ENCODE measurements at places on chromosomes 3 and 15. TPM values are rescaled to one million over a fixed set of nuclear protein-coding genes. Genes with fewer than 3 reads are reported as not detected.

GRCh38 chr3:18132991-18133390 lies 292.1 kb downstream of the SATB1 start:
- no peak for DNase-seq

The AMOTL2 gene
- polyA plus RNA-seq, result 73.7 TPM

DNA sequence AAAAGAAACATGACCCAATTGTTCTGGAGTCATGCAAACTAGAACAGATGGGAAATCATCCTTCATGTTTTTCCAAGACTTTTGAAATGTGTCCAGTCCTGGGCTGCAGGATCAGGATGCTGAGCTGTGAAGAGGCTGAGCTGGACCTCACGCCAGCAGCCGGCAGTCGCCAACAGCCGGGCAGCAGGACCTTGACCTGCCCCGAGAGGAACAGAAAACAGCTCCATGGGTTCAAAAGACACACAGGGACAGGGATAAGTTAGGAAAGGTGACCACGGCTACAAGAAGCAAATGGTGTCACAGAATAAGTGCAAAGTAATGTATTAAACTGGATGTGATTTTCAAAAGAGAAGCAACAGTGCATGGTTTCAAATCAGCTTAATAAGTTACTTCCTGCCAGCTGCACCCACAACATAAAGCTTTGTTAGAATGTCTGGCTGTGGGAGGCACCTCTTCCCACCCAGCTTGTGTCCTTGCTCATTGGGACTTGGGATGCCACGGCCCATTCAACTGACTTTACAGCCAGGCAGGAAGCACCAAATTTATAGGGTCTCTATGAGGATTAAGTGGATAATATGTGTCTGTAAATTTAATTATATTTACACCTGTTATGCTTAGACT lies 266.4 kb downstream of the GABRG3 start:
- no peak for DNase-seq

- DNase-seq, result no peak
These were observed 18.0 kb downstream of the SPPL2A start for GRCh38 chr15:50747523-50747922.

DNA sequence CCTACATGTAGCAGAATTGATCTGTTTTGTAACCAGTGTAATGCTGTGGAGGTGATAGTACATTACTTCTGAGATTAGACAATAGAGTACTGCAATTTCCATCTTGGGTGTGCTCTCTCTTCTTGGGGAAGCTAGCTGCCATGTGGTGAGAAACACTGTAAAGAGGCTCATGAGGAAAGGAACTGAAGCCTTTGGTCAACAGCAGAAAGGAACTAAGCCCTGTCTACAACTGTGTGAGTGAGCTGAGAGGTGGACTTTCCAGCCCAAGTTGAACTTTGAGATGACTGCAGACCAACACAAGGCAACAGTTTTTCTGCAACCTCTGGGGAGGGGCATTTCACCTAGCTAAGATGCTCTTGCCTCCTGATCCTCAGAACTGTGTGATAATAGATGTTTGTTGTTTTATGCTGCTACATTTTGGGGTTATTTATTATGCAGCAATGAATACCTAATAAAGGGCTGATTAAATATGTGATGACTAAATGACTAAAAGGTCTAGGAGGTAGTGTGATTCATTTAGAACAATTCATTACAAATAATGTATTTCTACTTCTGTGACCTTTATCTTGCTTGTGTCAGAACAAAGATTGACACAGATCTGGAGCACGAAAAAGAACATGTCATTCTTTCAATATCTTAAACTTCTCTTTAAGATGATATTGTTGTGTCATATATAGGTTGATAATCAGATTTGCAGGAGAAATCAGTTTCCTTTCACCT lies 121.6 kb upstream of the THRB start:
- no peak for DNase-seq

- no peak for DNase-seq
These were observed 171.8 kb downstream of the FEZF2 start for GRCh38 chr3:62201438-62202035.

The DGKG gene
- 0.89 TPM for polyA plus RNA-seq

The CHL1 gene
- 2.6 TPM for polyA plus RNA-seq

DNA sequence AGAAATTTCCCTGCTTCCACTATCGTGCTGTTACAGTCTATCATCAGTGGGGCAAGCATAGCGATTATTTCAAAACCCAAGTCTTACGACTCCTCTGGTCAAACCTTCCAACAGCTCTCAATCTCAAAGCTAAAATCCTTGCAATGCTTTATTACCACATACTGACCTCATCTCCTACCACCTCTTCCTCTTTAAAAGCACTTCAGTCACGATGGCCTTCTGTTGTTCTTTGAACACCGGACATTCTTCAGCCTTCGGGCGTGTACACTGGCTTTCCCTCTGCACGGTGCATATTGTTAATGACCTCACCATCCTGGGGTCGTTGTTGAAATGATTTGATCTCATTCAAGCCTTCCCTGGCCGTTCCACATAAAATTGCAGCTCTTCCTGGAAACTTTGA lies 31.1 kb downstream of the MAGEL2 start:
- DNase-seq, result no peak

- DNase-seq, result no peak
These were observed 146.1 kb downstream of the TPRG1 start for GRCh38 chr3:189317911-189318310.

The CCDC54 gene
- polyA plus RNA-seq, result 3.8 TPM

DNA sequence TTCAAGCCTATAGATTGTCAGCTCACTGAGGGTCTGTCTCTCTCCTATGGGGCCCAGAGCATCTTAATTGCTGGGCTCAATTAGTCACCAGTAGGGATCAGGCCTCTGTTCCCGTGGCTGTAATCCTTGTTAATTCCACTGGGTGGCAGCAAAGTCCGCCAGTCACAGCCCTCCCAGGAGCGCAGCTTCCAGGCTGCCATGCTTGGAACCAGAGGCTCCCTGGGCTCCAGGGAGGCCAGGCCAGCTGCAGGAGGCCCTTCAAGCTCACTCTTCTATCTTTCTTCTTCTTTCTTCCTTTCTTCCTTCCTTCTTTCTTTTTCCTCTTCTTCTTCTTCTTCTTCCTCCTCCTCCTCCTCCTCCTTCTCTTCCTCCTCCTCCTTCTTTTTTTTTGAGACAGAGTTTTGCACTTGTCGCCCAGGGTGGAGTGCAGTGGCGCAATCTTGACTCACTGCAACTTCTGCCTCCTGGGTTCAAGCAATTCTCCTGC lies 14.4 kb downstream of the RNU5B-1 start:
- peak; percentile 84 for DNase-seq

GRCh38 chr3:45688194-45688881 lies 858 bp upstream of the SACM1L start:
- peak; percentile 52 for DNase-seq

DNA sequence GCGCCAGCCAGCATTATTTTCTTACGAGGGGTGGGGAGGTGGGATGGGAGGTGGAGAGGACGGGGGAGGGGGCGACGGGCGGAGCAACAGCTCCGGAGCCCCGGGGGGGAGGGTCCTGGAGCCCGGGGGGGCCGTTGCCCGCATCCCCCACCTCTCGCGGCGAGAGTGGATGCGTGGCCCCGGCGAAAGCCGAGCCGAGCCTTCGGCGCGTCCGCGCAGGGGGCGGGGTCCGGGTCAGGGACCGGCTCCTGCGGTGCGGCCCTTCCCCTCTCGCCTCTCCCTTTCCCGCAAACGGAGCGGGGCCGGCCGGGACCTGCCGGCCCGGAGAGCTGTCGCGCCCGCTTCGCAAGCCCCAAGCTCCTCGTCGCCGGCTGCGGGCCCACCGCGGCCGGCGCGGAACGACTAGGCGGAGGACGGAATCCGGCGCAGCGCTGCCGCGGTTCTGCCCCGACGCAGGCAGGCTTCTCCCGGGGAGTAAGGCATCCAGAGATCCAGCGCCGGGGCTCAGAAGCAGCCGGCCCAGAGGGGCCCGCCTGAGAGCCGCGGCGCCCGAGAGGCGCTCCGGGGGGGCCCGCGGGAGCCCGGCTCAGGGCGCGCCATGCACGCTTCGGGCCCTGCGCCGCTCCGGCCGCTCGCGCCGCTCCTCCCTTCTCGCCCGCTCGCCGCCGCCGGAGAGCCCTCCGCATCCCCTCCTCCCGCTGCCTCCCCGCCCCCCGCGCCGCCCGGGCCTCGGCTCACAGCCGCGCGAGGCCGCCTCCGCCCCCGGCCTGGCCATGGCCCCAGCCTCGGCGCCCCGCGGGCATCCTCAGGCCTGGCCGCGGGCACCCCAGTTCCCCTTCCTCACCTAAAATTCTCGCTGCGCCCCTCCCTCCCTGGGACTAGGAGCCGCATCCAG lies 459 bp upstream of the ADCY5 start:
- peak; percentile 54 for DNase-seq

The LRRN1 gene
- 54.2 TPM for polyA plus RNA-seq

DNA sequence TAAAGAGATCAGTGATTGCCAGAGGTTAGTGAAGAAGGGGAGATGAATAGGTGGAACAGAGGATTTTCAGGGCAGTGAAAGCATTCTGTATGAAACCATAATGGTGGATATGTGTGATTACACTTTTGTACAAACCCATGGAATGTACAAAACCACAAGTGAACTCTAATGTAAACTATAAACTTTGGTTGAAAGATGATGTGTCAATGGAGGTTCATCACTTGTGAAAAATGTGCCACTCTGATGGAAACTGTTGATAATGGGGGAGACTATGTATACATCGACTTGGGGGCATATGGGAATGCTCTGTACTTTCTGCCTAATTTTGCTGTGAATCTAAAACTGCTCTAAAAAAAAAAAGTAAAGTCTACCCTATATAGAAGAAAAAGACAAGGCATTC lies 68.7 kb upstream of the ARHGEF3 start:
- no peak for DNase-seq

GRCh38 chr15:78810003-78810361 lies 1.3 kb downstream of the ADAMTS7 start:
- DNase-seq, result no peak

DNA sequence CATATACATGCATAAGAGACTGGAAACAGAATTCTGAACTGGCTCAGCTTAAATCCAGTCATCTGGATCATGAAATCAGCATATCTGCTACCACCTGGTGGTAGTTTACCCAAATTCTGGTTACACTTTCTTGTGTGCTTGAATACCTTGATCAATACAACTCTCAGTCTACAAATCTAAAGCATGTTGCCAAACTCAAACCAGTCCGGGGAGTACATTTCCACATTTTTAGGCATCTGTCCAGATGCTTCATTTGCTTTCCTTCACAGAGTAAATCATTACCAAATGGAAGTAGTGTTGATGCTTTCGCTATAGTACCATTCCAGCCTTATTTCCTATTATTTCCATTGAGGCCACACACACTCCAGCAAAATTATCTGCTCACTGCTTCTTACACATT lies 126.4 kb downstream of the P2RY1 start:
- no peak for DNase-seq

DNA sequence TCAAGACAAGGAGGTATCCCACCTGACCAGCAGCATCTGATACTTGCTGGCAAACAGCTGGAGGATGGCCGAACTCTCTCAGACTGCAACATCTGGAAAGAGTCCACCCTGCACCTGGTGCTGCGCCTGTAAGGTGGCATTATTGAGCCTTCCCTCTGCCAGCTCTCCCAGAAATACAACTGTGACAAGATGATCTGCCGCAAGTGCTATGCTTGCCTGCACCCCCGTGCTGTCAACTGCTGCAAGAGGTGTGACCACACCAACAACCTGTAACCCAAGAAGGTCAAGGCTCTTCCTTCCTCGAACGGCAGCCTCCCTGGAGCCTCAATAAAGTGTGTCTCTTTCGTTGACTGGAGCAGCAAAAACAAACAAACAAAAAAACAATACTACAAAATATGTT lies 2.2 kb upstream of the SLC4A7 start:
- no peak for DNase-seq

The GOLGA8F gene
- not detected for polyA plus RNA-seq

GRCh38 chr3:140294058-140294457 lies 359.1 kb downstream of the CLSTN2 start:
- no peak for DNase-seq

The PPARG gene
- polyA plus RNA-seq, result 10.7 TPM

- DNase-seq, result no peak
These were observed 172.8 kb upstream of the PLSCR5 start for GRCh38 chr3:146777941-146778340.

DNA sequence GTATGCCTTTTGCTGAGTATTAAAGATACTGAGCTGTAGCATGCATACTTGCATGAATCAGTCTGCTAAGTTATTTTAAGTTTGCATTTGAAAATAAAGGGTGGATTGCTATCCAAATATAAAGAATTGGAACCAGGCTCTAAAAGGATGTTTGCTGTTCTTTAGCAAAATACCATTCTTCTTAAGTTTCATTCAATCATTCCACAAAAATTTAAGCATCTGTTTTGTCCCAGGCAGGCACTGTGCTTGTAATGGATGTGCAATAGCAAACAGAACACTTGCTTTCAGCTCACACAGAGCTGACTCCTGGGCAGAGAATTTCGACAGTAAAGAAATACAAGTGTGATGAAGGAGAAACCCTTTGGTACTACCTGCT lies 151.1 kb downstream of the PGPEP1L start:
- DNase-seq, result no peak

DNA sequence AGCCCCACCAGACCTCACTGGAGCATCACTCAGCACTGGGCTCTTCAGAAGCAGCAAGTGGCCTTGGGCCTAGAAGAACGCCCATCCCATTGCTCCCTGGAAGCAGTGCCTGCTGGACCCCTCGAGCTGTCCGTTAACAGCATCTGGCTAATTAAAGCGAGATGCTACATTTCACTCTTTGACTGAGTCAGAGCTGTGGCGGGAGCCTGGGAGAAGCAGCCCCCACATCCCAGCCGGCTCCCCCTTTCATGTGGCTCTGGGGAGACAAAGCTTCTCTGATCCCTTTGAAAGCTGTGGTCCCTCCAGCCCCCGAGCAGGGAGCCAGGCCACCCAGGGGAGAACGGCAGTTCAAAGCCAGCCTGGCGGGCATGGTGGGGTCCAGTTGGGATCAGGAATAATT lies 103.7 kb downstream of the MEGF11 start:
- DNase-seq, result no peak

- no peak for DNase-seq
These were observed 24.1 kb downstream of the GABPB1 start for GRCh38 chr15:50330921-50331320.

GRCh38 chr3:25690768-25691533 lies 26.2 kb upstream of the TOP2B start:
- no peak for DNase-seq

The GUCA1C gene
- polyA plus RNA-seq, result not detected

- DNase-seq, result no peak
These were observed 377.1 kb downstream of the VPS13C start for GRCh38 chr15:61682891-61683735.
